OCI-M1 (cell line): ENCODE measurements at places on chromosomes 6 and 20.

DNA sequence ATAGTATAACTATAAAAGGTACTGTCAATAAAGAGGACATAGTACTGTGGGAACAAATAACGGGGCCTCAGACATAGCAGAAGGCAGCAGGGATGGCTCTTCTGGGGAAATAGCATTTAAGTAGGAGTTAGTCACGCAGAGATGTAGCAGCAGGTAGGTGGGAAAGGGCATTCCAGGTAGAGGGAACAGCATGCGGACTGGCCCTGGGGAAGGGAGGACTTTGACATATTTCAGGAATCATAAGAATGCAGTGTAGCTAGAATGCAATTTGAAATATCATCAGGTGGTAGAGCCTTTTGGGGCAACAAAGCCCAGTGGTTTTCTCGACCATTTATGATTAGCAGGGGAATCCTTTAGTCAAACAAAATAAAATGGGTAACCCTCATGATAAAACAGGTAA is 191.1 kb downstream of the SLC24A3 start:
- DNase-seq = no peak

- DNase-seq = no peak
Measured at GRCh38 chr6:114651611-114652010, 308.8 kb upstream of the HS3ST5 start.

- DNase-seq = no peak
Measured at GRCh38 chr6:31634131-31634530, 13.6 kb downstream of the PRRC2A start.

GRCh38 chr6:138517635-138518034 is 18.3 kb upstream of the NHSL1 start:
- DNase-seq = peak; percentile 62

DNA sequence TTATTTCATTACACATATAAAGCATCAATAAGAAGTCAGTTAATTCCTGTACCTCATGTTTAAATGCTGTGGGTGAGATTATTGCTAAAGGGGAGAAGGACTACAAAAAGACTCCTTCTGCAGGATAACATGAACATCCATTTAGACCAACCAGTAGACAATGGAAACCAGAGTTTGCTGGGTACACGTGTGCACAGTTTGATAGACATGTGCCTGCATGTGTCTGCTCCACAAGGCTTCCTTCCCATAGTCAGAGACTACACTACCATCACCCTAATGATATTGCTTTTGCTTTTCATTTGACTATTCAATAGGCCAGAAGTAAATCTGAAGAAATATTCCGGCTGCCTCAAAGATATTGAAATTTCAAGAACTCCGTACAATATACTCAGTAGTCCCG is 231.6 kb downstream of the ARHGAP18 start:
- no peak for DNase-seq

DNA sequence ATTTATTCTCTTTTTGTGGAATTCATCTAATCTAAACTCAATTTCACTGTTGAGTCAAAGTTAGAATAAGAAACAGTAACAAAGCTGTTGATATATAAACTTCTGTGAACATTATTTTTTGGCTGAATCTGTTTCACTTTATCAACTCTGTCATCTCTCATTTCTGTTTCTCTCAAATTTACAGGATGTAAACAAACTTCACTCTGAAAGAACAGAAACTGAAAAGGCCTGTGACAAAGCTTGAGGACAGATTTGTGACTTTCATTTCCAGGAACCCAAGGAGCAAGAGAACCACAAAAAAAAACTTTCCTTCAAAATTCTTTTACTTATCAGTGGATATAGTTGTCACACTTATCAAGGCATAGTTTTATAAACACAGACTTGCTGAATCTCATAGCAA is 447.9 kb upstream of the OPRM1 start:
- DNase-seq = peak; percentile 54

- DNase-seq = no peak
Measured at GRCh38 chr20:53773792-53774401, 180.3 kb upstream of the ZNF217 start.

DNA sequence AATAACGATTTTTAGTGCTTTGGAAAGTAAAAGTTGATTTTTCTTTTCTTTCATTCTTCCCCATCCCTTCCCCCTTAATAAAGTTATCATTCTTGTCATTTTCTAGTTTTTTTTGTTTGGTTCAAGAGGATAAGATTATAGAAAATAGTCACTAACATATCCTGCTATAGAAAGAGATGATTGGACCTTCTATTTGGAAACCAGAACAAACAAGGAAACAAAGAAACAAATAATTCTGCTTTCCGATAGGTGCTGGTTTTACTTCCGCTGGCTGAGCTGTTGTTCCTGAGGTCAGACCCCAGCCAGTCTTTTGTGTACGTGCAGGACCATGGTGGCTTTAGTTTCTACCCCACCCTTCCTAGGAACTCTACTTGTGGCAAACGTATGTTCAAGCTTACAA is at the start of gene CDH26:
CDH26 (plus strand) TSS at position 301 of the 400 bp plus-strand sequence. CDS start 304 bp downstream, outside the sequence.
- DNase-seq = no peak

DNA sequence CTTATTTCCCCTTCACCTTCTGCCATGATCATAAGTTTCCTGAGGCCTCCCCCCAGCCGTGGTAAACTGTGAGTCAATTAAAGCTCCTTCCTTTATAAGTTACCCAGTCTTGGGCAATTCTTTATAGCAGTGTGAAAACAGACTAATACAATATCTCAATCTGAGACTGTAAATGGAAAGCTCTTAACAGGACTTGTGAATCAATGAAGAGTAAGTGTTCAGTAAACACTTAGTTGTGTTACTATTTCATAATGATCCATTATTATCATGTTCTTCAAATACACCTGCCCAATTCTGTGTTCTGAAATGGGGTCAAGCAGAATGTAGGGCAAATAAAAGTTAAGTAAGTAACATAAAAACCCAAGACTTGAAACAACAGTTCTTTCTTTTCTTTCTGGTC is 266.2 kb downstream of the TENT5A start:
- no peak for DNase-seq

- DNase-seq = no peak
Measured at GRCh38 chr6:44534291-44534690, 146.8 kb downstream of the CDC5L start.

DNA sequence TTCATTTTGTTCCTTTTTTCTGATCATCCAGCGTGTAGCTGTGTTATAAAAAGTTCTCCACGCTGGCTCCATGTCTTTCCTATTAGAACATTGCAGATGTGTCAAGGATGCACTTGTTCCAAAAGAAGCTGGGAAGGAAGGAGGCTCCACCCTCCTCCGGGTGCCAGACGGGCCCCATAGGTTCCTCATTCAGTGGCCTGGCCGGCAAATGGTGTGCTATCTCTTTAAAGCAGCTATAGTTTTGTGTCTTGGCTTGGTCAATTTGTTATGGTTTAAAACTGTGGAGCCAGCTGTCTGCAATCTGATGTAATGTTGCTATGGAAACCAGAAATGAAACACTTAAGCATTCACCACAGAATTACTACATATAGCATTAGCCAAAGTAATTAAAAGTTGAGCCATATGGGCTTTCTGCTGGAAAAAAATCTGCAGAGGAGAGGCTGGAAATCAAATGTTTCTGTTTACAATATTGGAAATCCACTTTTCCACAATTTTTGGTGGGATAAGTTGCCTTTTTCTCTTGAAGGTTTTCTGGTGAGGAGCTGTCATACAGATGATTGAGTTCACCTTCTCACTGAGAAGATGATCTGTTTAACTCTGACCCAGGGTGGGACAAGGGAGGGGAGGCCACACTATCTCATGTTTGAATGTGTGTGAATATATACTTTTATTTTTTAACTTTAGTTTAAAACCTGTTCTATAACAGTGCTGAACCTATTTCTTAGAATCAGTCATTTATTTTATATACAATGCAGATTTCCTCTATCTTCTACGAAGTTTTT is 167.4 kb downstream of the SASH1 start:
- DNase-seq = peak; percentile 91

GRCh38 chr20:24651171-24651975 is 181.9 kb downstream of the SYNDIG1 start:
- no peak for DNase-seq

GRCh38 chr6:136563386-136564152 is 13.3 kb upstream of the MAP7 start:
- no peak for DNase-seq

DNA sequence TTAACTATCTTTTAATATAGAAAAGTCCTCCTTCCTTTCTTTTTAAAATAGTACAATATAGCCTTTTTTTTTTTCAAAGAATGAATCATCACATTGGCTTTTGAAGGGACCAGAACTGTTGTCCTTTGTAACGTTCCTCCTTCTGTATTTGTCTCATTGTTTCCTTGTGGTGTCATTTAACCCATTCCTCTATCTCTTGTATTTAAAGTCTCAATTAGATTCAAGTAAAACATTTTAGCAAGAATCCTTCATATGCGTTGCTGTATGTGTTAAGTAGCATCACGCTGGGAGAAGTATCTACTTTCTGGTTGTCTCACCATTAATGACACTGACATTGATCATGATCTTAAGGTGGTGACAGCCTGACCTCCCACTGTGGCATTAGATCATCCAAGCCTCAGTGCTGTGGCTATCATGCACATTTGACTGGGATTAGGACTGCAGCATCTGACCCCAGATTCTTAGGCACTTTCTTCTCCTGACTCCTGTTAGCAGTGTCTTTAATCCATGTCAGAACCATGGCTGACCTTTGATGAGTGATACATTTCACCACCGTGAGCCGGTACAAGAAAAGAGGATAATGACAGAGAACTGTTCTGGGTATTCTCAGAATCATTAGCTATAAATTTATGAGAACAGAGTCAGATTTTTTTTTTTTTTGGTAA is 67.5 kb upstream of the TFB1M start:
- DNase-seq = no peak

- no peak for DNase-seq
Measured at GRCh38 chr6:155024391-155025027, 29.4 kb downstream of the TIAM2 start.

DNA sequence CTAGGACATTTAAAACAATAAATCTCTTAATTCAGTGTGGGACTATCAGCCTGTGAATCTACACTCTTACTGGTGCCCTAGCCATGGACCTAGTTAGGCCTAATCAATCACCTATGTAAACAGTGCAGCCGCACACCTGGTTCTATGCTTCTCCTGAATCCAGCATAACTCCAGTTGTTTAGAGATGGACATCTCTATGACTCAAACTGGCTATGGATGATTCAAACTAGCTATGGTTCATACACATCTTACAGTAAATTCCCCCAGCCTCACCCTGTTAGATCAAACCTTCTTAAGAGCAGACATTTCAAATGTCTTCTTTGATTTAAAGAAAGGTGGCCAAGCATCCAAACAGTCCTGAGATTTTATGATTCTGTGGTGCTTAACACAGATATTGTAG is 34.7 kb downstream of the SLC35B3 start:
- DNase-seq = no peak

- DNase-seq = peak; percentile 84
Measured at GRCh38 chr20:23155141-23155590, 69.0 kb upstream of the CD93 start.

DNA sequence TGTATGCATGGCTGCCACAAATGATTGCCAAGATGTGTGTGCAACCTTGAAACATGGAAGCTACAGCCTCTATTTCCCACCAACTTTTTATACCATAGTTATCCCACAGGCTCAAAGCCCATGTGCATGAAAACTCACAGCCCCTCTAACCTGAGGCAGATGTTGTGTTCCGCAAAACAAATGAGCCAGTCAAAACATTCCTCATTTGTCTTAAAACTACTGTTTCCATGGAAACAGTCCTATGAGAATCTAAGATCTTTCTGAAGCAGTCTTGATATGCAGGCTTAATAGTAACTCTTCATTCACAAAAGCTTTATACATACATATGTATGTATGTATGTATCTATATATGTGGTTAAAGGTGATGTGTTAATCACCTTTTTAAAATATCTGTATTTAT is 31.2 kb upstream of the MANEA start:
- no peak for DNase-seq

- peak; percentile 42 for DNase-seq
Measured at GRCh38 chr6:100695445-100695844, 185.7 kb downstream of the ASCC3 start.

DNA sequence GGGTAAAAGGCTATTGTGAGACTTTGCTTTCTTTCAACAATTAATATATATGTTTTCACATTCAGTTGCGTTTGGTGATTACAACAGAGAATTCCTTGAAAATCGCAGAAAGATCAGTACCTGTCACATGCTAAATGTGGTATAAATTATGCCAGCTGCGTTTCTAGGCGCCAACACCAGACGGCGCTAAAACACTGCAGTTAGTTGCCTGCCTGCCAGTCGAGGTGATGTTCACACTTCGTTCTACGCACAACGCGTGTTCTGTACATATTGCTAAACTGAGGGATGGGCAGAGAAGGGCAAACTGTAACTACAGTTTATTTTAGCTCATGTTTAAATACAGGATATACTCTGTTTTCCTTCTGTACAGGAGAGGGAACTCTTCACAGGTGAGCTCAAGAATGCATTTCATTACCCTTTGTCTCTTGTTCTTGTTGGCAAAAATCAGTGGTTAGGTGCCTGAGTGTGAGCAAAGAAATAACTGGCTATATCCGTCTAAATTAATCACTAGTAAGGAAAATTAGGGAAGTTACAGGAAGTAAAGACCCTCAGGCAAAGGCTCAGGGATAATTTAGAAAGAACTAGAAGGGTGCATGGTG is 100.1 kb upstream of the RGS17 start:
- DNase-seq = peak; percentile 68

DNA sequence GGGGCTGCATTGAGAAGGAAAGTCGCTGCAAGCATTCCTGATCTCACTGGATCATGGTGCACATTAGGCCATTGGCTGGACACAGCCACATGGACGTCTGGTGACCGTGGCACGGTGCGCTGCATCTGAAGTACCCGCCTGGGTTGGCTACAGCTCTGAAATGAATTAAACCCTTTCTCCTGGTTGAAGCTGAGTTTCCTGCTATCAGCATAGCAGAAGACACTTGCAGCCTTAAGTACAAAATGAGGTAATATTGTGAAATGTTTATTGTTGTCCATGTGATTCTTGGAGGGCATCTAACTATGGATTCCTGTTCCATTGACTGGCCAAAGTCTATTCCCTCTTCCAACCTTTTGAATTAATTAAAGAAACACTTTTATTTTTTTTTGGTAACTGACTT is 89.8 kb upstream of the ADTRP start:
- no peak for DNase-seq

DNA sequence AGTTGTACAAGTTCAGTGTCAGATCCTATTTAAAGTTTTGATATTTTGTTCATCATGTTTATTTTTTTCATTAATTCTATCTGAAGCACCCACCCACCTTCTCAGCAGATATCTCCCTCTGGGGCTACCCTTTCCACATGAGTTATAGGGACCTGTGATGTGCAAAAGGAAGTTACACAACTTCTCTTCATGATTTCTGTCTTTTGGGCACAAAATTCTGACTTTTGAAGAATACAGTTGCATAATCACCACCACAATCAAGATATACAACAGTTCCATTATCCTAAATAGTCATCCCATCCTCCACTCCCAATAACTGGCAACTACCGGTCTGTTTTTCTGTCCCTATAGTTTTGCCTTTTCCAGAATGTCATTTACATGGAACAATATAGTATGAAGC is 13.8 kb upstream of the FUCA2 start:
- peak; percentile 51 for DNase-seq

DNA sequence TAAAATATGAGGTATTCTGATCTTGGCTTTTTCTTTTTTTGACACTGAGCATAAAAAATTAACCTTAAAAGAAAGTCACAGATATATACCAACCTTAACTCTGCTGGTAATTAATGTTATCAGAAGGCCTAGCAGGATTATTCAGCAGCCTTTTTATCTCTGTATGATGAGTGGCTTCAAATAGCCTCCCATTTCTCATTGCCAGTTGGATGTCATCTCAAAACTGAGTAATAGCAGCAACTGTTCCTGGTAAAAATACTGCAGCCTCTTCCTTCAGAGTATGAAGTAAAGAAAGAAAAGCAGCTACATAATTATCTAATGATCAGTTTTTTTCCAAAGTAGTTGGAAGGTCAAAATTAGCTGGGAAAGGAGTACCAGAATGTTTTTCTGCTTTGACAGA is 24.9 kb upstream of the HDGFL1 start:
- DNase-seq = no peak
